Left cardiac atrium (tissue), 4 donors: ENCODE measurements at places on chromosomes 12 and 14. TPM values are rescaled to one million over a fixed set of nuclear protein-coding genes. Genes with fewer than 3 reads are reported as not detected.

RHEBL1 gene
- total RNA-seq: 0.24 TPM

DNA sequence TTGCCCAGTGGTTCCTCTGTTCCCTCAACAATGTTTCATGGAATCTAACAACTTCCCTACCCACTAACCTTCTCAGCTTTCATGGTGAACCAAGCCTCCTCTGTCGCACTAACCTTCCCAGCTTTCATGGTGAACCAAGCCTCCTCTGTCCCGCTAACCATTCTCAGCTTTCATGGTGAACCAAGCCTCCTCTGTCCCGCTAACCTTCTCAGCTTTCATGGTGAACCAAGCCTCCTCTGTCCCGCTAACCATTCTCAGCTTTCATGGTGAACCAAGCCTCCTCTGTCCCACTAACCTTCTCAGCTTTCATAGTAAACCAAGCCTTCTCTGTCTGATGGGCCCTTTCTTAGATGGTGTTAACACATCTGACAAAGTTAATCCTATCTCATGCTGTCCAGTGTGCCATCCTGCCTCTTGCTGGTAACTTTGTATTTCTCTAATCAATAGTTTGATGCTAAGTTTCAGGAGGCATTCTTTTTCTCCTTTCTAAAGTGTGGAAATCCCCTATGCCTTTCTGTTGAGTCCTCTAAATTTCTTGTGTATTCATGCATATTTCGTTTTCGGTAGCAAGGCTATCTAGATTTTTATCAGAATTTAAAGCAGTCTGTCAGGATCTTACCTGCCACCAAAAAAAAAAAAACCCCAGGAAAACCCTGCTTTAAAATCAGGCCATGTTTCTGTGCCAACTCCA lies 26.8 kb upstream of the KCNK13 start:
- DNase-seq: no peak

DNA sequence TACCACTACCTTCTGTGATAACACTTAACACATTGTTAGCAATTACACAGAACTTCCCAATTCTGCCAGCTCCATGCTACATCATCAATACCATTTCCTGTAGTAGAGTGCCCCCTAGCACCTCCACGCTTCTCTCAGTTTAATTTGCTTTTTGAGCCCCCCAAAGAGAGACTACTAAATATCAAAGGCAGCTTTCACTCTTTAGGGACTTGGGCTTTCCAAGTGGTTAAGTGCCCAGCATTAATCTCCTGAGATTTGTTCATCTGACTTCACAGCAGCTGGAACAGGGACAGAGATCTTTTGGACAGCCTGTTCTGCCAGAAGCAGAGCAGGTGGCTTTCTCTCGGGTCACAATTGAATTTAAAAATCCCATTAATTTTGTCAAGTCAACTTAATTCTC lies 954.9 kb downstream of the DIO2 start:
- DNase-seq: no peak

PIK3C2G gene
- not detected for total RNA-seq

RNASE7 gene
- not detected for total RNA-seq
